ENCODE measurements at places on chromosomes 2 and 18. TPM values are rescaled to one million over a fixed set of nuclear protein-coding genes. Genes with fewer than 3 reads are reported as not detected.

The DYNAP gene
- not detected for total RNA-seq

The MARCO gene
- 0.16 TPM for total RNA-seq

The ING5 gene
- 56.8 TPM for total RNA-seq

The FAM110C gene
- total RNA-seq: 3.9 TPM

The MEP1B gene
- total RNA-seq: not detected

The CEBPZOS gene
- total RNA-seq: 25.3 TPM

The SMAD4 gene
- 216 TPM for total RNA-seq

The MATN3 gene
- 0.93 TPM for total RNA-seq

The SH3RF3 gene
- total RNA-seq: 6.3 TPM

The EIF5B gene
- 32.5 TPM for total RNA-seq

The UGT1A9 gene
- total RNA-seq: not detected

The BCL11A gene
- total RNA-seq: 29.0 TPM

The ASTL gene
- total RNA-seq: 0.49 TPM

The NIF3L1 gene
- total RNA-seq: 25.5 TPM

The MYO1B gene
- total RNA-seq: 150 TPM

The TET3 gene
- 29.6 TPM for total RNA-seq
